ENCODE measurements at places on chromosomes 6 and 20.

- peak; percentile 3 for DNase-seq
Observed at GRCh38 chr6:88422831-88423230, 256.7 kb upstream of the CNR1 start.

- DNase-seq = peak; percentile 48
Observed at GRCh38 chr6:36839749-36840431, 646 bp upstream of the CPNE5 start.

DNA sequence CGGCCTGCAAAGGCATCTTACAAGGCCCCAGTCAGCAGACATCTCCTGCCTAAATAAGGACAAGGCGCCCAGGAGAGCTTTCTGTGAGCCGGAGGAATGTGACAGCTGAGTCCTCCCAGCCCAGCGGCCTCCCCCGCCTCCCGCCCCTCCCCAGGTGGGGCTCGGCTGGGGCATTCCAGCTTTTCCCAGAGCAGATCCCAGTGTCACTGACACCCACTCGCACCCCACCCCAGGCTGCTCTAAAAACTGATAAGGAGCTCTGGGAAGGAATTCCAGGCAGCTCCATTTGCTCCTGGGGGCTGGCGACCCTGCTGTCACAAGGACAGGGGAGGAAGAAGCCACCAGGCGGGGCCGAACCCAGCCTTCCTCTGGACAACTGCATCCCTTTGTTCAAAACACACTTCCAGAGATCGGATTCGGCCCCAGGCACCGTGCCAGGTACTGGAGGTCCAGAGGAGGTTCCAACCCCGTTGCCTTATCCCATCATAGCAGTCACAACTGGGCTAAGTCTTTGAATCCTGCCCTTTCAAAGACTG, 49.7 kb downstream of the JPH2 start:
- no peak for DNase-seq

- DNase-seq = no peak
Observed at GRCh38 chr6:81568973-81569372, 183.5 kb downstream of the TENT5A start.

DNA sequence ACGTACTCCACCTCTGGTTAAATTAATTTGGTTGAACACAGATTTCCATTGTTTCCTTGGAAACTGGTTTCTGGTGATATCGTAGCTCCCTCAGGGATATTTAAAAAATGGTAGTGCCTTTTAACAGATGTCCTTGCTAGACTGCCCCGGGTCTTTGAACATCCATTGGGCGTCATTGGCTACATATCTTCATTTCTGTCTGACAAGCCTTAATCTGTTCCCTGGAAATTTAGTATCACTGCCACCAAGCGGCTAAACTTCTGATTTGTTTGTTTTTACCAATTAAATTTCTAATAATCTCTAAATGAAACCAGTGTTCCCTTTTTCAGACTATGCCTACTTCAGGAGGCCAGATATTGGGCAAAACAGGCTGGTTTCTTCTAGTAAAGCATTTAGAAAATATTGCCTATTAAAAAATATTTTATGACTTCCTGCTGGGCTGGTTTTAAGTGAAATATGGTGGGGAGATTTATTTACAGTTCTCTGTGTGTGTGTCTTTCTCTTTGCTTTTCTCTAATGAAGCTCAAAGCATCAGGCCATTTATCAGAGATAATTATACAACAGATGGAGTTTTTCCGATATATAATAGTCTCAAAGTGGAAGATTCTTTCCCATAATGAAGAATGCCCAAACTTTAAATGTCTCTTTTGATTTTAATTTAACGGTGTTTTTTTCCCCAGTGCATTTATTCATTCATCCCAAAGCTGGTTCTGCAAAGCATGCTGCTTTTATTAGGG, 249.5 kb downstream of the ZFAND3 start:
- no peak for DNase-seq

DNA sequence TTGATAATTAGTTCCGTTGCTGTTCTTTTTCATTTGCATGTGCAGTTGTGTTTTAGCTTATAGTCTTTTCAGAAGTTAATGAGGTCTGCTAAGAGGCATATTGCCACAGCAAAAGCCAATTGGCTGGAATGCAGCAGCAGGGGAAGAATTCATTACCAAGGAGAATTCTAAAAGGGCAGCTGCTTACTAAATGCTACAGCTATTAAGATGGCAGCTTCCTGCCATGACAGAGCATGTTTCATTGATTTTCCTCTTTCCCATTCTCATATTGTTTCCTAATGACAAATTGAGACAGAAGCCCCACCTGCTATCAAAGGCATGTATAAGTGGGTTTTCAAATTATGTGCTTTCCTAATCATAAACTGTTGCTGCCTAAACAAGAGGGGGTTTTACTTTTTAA, 66.6 kb downstream of the CLVS2 start:
- DNase-seq = no peak

GRCh38 chr6:35900448-35900847, 20.4 kb downstream of the SRPK1 start:
- DNase-seq = no peak

GRCh38 chr6:163698086-163698485, 283.6 kb downstream of the QKI start:
- DNase-seq = no peak

DNA sequence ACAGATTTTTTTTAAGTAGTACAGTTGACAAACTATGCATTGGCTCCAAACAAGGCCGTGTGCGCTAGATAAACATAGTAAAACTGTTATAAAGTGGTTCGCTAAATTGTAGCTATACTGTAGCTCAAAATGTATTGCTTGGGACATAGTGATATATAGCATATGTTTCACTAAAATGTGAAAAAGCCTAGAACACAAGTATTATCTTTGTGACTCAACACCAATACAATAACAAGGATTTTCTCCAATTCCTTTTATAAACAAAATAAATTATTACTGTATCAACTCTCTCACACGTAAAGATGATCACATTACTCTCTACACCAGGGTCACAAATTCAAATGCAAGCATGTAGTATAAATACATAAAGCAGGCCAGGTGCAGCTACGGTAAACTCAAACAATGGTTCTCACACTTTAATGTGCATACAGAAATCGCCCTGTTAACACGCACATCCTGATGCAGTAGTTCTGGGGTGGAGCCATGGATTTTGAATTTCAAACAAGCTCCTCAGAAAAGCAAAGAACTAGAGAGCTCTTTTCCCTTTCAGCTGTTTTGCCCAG, 214.6 kb downstream of the GMDS start:
- DNase-seq = no peak

DNA sequence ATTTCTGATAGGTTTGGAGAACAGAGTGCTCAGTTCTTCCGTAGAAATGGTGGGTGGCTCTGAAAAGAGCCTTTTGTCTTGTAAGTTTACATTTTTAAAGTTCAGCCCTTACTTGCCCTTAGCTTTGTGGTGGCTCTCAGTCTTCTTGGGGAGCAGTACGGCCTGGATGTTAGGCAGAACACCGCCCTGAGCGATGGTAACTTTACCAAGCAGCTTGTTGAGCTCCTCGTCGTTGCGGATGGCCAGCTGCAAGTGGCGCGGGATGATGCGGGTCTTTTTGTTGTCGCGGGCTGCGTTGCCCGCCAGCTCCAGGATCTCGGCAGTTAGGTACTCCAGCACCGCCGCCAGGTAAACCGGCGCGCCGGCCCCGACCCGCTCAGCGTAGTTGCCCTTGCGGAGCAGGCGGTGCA, 19.5 kb downstream of the OR2B2 start:
- no peak for DNase-seq

DNA sequence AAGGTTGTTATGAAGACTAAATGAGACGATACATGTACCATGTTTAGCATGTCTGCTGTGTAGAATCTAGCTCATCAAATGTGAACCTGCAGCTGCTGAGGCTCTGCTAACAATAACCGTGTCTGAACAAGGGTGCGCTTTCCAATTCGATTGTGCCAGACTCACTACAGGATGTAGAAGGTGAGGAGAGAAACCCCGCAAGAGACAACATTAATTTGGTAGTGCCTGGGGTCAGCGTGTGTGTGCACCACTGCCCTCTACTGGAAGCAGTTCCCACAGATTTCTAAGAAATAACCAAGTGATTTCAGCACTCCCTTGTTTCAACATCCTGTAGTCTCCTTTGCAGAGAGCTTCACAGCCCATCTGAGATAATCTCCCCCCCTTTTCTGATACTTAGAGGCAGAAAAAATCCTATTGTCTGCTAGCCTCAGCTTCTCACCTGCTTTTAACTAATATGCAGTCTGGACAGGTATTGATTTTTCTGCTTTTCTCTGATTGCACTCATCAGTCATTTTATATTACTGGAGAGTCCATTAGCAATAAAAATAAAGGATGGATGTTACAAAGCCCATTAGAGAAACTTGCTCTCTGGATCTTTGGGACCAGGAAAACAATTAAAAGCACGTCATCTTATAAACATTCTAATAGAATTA, 96.7 kb upstream of the BACH2 start:
- DNase-seq = no peak

GRCh38 chr6:129440691-129441090, 269.3 kb downstream of the ARHGAP18 start:
- DNase-seq = peak; percentile 27

- DNase-seq = no peak
Observed at GRCh38 chr6:524803-525202, 132.1 kb downstream of the HUS1B start.

DNA sequence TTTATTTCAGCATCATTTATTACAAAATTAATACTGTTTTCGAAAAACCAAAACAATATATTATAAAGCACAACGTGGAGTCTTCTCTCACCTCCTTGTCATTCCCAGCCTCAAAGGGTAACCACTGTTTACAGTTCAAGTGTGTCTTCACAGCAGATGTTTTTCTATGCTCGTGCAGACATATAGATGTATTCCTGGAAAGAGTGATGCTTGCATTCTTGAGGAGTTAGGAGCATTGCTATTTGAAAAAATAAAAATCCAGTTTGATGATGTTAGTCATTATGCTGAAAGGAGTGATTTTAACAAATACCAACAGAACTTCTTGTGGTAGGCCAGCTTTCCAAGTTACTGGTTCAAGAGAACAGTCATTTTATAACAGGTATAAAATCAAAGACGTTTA, 234.9 kb downstream of the BCKDHB start:
- no peak for DNase-seq

- peak; percentile 21 for DNase-seq
Observed at GRCh38 chr6:89281779-89282246, 33.3 kb downstream of the GABRR2 start.

- no peak for DNase-seq
Observed at GRCh38 chr6:111428811-111429210, 54.2 kb downstream of the REV3L start.

- no peak for DNase-seq
Observed at GRCh38 chr6:3355011-3355357, 96.2 kb downstream of the PSMG4 start.

DNA sequence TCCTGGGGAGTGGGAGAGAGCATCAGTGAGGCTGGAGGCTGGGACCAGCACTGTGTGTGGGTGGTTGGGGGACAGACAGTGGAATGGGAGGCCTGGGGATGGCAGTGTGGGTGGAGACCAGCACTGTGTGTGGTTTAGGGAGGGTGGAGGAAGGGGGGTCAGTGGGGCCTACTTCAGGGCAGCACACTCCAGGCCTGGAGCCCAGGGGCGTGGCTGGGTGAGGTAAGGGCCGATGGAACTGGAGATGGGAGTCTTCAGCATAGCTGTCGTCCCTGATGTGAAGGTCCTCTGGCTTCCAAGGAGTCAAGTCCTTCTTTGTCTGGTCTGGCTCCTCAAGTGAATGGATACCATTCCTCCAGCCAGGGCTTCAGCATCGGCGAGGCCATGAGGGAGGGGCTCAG, 18.6 kb downstream of the KCNK17 start:
- peak; percentile 55 for DNase-seq

- DNase-seq = no peak
Observed at GRCh38 chr20:20624914-20625313, 87.5 kb downstream of the RALGAPA2 start.
